ENCODE measurements at places on chromosomes 7 and 10.

GRCh38 chr10:49338604-49339003 is 39.6 kb downstream of the C10orf71 start:
- no peak for DNase-seq

DNA sequence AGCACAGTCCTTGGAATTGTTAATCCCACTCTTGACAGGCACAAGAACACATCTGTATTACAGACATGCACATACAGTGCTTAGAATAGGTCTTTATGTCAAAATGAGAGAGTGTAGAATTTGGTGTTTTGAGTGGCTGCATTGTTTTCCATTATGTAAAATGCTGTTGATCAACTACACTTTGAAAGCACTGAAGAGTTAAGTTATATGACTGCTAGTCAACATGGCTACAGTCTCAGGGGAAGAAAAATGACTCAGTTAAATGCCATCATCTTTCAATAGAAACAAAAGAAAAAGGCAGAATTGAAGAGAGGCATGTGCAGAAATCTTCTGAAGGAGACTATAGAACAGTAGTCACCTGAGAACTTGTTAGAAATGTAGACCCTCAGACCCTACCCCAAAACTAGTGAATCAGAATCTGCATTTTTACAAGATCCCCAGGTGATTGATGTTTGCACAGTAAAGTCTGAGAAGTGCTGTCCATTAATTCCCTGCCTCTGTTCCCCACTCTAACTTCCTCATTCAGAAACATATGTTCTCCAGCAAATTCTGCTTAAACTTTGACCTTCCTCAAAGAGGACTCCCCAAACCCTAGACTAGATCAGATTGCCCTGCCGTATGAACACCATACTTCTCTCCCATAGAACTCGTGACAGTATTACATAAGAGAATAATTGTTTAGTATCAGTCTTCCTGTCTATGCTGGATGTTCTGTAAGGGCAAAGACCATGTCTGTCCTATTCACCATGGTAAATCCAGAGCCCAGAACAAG is 16.0 kb downstream of the SND1 start:
- DNase-seq: no peak

DNA sequence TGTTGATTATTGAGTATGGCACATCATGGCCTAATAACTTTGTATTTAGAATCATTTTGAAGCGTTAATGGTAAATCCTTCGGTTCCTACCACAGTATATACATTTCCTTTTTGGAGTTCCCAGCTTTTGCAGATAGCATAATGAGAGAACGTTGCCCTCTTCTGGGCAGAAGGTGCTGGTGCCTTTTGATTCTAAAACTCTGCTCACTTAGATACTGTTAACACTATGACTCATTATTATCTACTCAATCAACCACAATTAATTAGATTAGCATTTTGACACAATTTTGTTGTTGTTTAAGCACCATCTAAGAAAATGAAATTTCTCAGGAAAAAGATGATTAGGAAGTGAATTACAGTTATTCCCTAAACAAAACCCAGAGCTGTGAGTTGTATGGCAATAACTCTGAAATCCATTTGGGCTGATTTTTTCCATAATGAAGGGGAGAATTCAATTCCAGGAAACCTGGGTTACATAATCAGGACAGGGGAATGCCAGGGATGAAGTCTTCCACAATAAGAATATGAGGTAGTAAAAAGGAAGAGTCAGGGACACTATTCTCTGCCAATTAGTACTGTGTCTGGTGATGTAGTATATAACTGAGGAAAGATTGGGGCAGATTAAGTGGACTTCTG is 11.5 kb upstream of the DLD start:
- peak; percentile 69 for DNase-seq

DNA sequence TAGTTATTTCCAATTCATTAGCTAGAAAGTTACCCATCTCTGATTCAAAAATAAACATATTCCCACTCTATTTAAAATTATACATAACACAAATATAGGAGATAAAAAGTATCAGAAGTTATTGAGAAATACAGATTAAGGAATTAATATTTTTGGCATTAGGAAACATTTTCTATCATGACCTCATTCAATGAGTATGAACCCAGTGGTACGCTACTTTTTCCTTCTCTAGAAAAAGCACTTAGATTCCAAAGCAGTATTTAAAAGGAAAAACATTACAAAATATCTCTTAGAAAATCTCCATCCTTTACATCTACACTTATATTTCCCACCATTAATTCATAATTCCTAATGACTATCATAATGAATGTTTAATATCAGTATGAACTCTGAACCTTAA is 240.6 kb upstream of the GNAI1 start:
- no peak for DNase-seq

GRCh38 chr10:5975641-5976473 is 1.5 kb downstream of the IL15RA start:
- peak; percentile 80 for DNase-seq

- DNase-seq: no peak
These were observed 141.0 kb upstream of the COL1A2 start for GRCh38 chr7:94253686-94254085.

DNA sequence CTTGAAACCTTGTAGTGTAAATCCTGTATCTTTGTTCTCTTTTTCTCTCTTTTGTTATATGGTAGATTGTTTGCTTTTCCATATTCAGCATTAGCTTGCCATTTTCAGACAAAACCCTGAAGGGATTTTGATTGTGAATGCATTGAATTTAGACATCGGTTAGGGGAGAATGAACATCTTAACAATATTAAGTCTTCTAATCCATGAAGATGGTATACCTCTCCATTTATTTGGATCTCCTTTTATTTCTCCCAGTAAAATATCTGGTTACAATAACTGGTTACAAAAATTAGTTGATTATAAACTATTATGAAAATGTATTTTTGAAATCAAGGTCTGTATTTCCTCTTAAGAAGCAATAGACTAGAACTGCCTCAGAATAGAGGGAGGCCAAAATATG is 12.4 kb upstream of the SLK start:
- no peak for DNase-seq

DNA sequence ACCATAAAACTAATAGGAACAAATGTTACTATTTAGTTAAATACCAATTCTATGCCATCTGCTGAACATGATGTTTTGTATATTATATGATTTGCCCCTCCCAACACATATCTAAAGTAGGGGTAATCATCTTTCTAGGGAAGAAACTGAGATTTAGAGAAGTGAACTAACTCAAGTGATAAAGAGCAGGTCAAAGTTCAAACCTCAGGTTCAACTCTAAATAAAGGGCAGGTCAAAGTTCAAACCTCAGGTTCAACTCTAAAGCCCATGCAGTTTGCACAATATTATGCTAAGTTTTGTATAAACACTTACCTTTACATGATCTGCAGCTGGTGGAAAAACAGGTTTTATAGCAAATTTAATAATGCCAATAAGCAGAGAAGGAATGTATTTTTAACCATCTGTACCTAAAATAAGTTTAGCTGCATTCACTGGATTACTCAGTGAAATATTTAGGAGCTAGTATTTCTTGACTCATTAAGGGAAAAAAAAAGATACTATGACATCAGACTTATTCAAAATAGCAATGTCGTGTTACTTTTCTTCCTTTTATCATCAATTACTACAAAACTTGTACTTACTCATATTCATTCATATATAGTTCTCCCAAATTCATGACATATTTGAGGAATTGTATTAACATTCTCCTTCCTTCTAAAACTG is 1194.3 kb upstream of the CELF2 start:
- no peak for DNase-seq

GRCh38 chr10:12960334-12960898 is 41.1 kb downstream of the CCDC3 start:
- DNase-seq: no peak

DNA sequence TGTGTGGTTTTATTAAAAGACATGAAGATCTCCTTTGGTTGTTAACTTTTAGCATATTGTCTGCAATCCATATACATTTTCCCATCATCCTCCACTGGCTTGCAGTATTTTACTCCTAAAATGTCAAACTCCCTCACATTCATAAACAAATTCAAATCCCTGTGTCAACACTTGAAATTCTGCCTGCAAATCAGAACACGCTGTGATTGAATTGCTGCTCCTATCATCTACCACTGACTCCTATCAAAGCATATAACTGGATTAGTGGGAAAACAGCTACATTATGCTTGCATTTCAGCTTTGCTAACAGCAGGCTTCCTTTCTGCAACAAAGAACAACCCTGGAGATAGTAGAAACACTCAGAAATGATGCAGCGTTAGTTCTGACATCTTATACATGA is 281.8 kb upstream of the HGF start:
- no peak for DNase-seq

DNA sequence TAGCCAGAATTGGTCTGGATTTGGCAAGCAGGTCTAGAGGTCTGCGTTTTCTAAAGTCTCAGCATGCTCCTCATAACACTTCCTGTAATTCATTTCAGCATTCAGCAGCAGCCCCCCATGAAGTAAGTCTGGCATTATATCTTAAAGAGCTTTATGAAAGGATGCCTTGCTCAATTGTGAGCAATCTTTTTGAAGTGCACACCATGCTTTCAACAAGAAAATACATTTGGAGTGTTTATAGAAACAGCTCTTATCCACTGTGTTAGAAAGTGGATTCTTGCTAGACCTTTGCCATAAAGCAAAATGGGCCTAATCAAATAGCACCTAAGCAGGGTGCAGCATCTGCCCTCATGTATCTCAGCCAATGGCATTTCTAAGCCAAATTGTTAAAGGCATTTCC is 378.0 kb upstream of the AKR1E2 start:
- DNase-seq: no peak

DNA sequence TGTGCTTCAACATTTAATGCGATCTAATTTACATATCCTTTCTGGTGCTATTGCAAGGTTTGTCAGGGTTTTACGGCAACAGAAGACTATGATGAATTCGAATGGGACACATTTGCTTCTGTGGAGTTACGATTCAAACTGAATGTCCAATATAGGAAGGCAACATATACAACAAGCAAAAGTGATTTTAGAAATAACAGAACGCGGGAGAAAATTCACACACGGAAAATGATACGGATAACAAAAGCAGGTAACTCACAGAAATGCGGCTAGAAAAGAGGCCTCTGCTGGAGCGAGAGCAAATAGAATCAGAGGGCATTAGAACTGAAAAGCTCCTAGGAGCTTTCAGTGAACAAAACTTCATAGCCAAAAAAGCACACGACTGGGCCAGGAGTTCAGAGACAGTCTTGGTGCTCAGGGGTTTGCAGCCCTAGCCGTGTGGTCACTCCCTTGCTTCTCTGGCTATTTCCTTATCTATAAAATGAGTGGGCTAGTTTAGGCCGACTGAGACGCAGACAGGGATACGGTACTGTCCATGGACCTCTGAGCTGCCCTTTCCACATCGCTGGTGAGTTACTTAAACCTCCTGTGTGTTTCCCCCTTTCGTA is 557 bp upstream of the TAX1BP1 start:
- DNase-seq: no peak

- DNase-seq: peak; percentile 66
These were observed 22.3 kb downstream of the IMPDH1 start for GRCh38 chr7:128387216-128388144.

GRCh38 chr7:13945670-13946069 is 43.8 kb downstream of the ETV1 start:
- DNase-seq: no peak

DNA sequence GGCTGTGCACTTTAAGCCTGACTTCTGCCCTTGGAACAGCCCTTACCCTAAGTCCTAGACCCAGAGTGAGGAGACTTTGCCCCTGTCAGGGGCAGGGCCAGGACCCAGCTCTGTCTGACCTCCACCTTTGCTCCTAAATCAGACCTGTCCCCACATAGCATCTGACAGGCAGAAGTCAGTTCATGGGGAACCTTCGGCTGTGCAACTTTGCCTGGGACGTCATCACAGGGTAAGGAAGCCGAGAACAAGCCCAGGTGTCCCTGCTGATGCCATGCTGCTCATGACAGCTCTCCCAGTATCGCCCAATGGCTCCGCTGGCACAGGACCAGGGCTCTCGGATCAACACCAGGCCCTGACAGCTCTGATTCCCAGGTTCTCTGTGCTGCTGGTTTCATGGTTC is 55.4 kb downstream of the TNS3 start:
- DNase-seq: no peak

- no peak for DNase-seq
These were observed 8.6 kb downstream of the FAM241B start for GRCh38 chr10:69638642-69639041.

DNA sequence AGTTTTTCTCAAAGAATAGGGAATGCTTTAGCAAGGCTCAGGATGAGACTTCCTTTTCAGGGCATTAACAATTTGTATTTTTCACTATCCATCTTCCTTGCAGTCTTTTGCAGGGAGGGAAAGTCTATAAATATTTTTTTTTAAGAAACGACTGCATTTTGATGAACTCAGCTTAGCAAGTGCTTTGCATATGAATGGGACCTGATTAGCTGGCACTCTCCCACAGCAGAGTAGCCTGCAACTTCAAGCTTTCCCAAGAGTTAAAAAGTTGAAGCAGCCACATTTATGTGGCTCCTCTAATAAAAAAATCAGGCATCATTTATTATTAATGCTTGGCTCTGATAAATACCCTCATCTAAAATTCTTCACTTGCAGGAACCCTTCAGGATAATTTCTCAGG is 134.0 kb downstream of the GRID1 start:
- no peak for DNase-seq

GRCh38 chr7:92633211-92633906 is 43.2 kb upstream of the FAM133B start:
- peak; percentile 55 for DNase-seq

- no peak for DNase-seq
These were observed 5.5 kb upstream of the OPN4 start for GRCh38 chr10:86648704-86649427.

DNA sequence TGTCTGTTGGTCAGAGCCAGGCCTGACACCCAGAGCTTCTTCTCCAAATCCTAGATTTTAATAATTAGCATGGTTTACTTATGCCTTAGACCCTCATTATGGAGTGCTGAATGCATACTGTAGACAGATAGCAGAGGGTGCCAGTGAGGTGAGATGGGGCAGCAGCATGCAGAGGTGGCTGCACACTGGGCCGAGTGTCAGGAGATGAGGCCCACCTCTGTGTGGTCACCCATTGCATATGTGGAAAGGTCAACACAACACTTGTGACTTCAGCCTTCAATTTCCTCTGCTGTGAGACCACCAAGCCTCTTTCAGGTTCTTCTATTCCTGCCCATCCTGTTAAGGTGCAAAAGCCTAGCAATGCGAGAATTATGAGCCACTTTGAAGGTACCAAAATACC is 39.7 kb upstream of the NMT2 start:
- no peak for DNase-seq

- DNase-seq: no peak
These were observed 73.2 kb downstream of the RNF216 start for GRCh38 chr7:5708271-5708670.

DNA sequence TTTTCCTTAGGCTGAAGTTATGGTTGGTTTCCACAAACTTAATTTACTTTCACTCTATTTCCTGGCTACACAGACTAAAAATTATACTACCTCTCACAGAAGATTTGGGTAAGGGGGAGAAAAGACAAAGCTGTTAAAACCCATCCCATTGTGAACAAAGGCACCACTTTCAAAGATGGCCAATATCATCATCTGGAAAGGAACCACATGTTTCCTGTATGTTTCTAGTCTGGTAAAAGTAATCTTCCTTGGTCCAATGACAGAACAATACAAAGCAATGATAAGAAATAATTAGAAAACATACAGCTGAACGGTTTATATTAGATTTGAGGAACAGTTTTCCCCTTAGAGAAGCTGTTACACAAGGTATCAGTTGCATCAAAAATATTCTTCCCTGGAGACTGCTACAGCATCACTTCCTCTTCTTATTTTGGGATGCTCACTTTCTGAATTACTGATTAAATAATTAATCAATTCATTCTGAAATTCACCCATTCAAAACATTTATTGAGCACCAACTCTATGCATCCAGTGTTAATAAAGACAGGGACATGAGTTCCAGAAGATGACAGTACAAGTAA is 8.5 kb upstream of the SFR1 start:
- no peak for DNase-seq
